CD4-positive, alpha-beta T cell (primary cell): ENCODE measurements at places on chromosomes 1 and 21.

GRCh38 chr1:157739229-157739901 lies 37.6 kb downstream of the FCRL2 start:
- DNase-seq = no peak

DNA sequence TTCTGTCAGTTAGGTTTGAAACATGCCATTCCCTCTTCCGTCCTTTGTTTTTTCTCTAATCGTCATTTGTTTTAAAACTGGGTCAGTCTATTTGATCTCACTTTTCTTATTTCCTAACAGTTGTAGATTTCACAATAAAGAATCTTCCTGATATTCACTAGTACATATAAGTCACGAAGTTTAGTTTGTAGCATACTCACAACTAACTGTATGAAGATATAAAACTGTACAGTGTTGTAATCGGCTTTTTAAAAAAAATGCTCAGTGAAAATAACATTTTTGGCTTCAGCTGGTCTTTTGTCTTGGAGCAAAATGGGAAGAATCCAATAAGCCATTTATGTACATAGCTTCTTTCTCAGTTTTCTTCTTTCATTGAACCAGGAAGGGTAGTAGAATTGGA lies 78.3 kb downstream of the NCAM2 start:
- DNase-seq = no peak

DNA sequence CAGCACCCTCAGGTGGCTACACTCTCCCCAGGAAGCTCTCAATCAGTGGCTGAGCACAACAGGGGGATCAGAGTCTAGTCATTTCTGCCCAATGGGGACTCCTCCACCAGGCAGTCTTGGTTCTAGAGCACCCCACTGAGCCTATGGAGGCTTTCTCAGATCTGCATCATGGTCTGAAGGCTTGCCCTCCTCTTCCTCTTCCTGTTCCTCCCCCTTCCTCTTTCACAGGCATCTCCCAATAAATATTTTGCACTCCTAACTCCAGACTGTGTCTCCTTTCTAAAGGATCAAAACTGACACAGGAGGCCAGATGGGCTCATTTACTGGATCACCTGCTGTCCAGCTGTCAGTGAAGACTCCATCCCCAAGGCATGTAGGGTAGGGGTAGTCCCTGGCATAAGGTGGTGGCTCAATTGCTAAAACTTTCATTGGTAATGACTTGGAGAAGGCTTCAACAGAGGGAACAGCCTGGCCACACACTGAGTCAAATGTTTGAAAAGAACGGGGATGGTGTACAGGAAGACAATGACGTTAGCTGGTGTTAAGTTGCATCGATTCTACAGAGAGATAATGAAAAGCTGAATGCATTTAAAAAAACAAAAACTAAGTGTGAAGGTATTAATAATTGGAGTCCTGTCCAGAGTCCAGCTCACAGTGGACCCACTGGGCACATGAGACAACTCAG lies 84.2 kb upstream of the SLC2A1 start:
- no peak for DNase-seq

DNA sequence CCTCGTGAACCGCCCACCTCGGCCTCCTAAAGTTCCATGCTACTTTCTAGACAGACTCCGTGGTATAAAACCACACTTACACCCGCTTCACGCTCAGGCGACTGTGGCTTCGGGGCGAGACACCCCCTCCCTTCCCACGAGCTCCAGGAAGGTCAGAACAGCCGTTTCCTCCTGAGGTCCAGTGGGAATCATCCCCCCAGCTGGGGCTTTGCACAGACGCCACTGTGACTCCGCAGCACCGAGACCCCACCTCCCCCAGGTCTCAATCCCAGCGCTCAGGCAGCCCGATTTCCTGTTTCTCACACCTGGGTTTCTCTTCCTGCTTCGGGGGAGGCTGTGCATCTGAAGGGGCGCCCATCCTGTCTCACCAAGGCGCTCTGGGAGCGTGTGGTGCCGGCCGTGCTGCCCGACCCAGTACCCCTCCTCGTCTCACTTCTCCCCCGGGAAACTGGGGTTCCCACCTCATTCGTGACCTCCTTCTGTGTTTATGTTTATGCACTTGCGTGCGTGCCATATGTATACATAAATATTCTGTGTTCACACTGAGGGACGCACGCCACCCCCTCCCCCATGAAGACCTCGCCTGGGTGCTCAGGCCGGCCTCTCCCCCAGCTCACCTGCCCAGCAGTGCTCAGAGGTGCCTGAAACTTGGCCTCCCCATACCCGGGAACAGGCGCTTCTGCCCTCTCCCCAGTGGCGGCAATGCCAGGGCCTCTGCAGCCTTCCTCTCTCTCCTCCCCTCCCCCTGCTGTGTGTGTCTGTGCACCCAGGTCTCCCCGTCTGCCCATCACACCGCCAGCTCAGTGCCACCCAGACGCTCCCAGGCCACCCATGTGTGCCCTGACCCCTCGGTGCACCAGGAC lies 14.6 kb downstream of the SLC35E2B start:
- peak; percentile 69 for DNase-seq

GRCh38 chr1:1079408-1080121 lies 5.5 kb upstream of the RNF223 start:
- DNase-seq = no peak

GRCh38 chr1:231171623-231172197 lies 9.9 kb downstream of the TRIM67 start:
- DNase-seq = no peak

DNA sequence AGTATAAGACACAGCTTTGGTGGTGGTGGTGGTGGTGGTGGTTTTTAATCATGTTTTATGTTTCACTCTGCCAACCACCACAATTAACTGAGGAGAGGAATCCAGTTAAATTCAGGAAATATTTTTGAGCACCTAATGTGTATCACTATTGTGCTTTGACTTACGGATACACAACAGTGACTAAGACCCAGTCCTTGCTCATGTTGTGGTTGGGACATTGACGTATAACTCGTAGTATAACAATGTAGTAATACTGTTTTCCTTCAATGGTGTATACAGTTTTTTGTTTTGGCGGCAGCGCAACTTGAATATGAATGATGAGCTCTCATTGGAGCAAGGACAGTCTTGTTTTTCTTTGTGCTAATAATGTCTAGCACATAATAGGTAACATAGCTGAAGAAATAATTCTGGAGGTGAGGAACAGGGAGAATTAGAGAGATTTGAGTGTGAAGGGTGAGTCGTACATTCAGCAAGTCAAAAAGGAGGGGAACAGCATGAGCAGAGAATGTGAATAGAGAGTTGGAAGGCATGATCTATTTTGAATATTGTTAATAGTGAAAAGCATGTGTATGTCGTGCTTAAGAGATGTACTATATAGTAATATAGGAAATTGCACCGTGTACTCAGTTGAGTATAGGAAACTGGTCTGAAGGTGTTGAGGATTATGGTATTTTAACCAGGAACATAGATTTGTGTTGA lies 5.5 kb downstream of the CACYBP start:
- no peak for DNase-seq

- DNase-seq = no peak
Observed at GRCh38 chr1:224632381-224632871, 16.3 kb downstream of the CNIH3 start.

GRCh38 chr21:23111070-23111600 lies 2112.9 kb downstream of the NCAM2 start:
- no peak for DNase-seq

- DNase-seq = no peak
Observed at GRCh38 chr1:232548691-232549090, 81.2 kb downstream of the SIPA1L2 start.

- no peak for DNase-seq
Observed at GRCh38 chr1:230150615-230151014, 83.6 kb downstream of the GALNT2 start.

DNA sequence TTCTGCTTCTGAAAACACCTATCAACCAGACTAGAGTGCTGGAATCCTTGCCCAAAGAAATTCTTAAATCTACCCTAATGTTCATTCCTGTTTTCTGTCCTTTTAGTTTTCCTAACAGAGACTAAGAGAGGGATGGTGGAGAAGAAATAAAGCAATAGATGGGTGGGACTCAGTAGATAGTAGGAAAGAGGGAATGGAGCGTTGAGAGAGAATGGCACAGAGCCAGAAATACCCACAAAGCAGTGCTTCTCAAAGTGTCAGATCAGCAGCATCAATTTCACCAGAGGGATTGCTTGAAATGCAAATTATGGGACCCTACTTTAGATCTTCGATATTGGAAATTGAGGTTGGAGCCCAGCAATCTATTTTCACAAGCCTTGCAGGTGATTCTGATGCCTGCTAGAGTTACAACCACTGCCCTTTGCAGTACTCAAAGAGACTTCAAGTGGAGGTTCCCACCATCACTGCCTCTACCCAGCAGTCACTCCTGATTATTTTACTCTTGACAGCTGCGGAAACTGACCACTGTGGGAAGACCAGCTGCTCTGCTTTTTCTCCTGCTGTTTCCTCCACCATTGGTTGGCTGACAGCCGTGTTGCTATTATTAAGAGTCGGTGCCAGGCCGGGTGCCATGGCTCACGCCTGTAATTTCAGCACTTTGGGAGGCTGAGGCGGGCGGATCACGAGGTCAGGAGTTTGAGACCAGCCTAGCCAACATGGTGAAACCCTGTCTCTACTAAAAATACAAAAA lies 11.4 kb upstream of the PRPF3 start:
- no peak for DNase-seq
